ENCODE measurements at places on chromosomes 7 and 10.

- DNase-seq = no peak
These were observed 23.7 kb upstream of the TIAL1 start for GRCh38 chr10:119620241-119621077.

- no peak for DNase-seq
These were observed 37.8 kb upstream of the ZNF365 start for GRCh38 chr10:62336404-62336803.

- DNase-seq = peak; percentile 77
These were observed 7.8 kb downstream of the HTRA1 start for GRCh38 chr10:122468926-122469781.

GRCh38 chr10:30583778-30584415 lies 45.7 kb downstream of the LYZL2 start:
- DNase-seq = peak; percentile 63

DNA sequence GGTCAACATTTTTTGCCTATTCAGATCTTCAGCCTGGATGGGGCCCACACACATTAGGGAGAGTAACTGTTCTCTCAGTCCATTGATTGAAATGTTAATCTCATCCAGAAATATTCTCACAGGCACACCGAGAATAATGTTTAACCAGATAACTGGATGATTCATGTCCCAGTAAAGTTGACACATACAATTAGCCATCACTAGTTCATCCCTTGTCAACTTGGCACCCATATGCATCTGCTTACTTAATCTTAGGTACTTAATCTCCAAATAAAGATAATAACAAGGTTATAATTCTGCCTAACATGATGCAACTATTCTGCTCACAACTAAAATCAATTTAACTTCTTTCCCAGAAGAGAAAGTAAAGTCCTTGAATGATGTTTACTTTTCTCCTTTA lies 502.6 kb downstream of the ADRA2A start:
- DNase-seq = no peak

DNA sequence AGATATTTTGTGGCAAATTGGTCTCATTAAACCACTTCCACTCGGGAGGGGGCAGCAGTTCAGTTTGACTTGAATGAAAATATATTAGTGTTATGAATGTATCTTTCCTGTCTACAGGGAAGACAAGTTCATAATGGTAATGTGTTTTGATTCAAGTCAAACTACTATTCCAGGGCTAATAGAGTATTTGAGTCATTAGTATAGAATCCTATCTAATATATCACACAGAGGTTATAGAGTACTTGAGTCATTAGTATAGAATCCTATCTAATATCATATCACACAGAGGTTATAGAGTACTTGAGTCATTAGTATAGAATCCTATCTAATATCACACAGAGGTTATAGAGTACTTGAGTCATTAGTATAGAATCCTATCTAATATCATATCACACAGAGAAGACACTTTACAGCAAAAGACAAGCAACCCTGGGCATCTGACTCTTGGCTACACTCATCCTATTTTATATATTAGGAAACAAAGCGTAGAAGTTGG lies 199.7 kb upstream of the MAGI2 start:
- no peak for DNase-seq

DNA sequence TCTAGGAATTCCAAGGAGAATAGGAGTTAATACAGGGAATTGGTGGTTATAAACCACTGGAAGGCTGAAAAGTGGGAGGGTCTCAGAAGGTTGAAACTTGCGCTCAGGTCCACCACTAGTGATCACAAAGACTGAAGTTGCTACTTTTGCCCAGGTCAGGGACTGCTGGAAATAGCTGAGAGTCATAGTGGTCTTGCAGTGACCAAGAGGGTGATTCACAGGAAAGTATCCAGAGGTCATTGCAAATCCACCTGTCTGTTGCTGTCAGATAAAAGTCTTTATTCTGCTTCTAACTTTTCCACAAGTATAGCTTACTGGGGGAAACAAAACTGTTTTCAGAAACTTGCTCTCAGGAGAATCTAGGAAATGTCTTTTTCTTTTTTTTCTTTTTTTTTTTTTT lies 211.5 kb upstream of the PRSS1 start:
- no peak for DNase-seq

GRCh38 chr7:115015619-115016018 lies 93.7 kb downstream of the MDFIC start:
- no peak for DNase-seq

GRCh38 chr10:117544004-117544701 lies 1.6 kb downstream of the EMX2 start:
- no peak for DNase-seq

DNA sequence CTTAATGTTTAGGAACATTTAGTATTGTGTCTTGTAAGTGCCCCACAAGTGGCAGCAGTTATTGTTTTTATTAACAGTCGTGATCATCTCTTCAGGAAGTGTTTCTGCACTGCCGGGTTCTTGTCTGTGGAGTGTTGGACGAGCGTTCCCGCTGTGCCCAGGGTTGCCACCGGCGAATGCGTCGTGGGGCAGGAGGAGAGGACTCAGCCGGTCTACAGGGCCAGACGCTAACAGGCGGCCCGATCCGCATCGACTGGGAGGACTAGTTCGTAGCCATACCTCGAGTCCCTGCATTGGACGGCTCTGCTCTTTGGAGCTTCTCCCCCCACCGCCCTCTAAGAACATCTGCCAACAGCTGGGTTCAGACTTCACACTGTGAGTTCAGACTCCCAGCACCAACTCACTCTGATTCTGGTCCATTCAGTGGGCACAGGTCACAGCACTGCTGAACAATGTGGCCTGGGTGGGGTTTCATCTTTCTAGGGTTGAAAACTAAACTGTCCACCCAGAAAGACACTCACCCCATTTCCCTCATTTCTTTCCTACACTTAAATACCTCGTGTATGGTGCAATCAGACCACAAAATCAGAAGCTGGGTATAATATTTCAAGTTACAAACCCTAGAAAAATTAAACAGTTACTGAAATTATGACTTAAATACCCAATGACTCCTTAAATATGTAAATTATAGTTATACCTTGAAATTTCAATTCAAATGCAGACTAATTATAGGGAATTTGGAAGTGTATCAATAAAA lies 22.2 kb downstream of the PLA2G12B start:
- no peak for DNase-seq

All from SW 1271 (cell line).